Mucosa of gallbladder (tissue), 1 donor: ENCODE measurements at places on chromosomes 2 and 18. TPM values are rescaled to one million over a fixed set of nuclear protein-coding genes. Genes with fewer than 3 reads are reported as not detected.

DNA sequence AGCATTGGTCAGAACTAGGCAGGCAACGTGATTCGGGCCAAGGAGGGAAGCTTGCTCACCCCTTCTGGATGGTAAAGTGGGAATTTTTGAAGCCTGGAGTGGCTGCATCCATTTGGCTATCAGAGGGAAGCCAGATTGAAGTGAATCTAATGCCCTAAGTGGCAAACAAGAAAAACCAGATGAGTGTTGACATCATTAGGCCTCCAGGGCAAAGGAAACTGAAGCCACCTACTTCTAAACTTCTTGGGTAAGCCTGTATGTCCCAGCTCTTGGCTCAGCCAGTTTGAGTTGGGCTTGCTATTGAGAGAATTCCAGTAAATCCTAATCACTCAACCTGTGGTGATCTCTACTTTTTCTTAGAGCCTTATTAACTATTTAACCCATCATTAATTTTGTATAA is 20.9 kb downstream of the SOX11 start:
- no peak for DNase-seq

Gene RAB6C
- 0.23 TPM for total RNA-seq

DNA sequence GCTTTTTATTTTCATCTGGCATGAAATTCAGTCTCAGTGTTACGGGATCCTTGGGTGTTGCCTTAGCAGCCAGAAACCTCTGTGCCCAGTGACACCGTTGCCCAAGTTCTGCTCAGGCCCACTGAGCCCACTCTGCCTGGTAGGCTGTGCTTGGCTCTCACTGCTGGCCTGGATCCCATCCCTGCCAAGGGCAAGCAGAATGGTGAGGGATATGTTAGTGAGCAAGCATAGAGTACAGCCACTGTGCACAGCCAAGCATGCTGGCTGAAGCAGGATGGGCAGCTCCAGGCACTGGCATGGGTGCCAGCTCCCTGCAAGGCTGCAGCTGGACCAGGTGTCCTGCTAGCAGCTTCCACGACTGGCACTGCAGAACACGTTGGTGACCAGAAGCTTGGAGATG is 194.7 kb upstream of the TFPI start:
- no peak for DNase-seq

DNA sequence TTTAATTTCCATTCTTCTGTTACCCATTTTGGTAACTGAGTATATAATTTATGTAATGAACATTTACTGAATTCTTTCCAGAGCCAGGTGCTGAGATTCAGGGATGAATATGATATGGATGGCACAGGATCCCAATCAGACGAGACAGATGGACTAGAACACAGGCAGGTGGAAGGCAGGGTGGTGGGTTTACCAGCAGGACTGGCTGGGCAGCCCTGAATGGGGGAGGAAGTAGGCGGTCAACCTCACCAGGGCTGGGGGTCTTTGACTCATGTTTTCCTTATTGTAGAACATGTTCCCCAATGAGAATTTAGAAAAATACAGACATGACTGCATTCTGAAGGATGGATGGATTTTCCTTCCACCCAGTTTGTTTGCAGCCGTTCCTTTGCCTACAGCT is 80.3 kb downstream of the CIB4 start:
- DNase-seq: no peak

Gene UGT1A9
- 1.3 TPM for total RNA-seq

- no peak for DNase-seq
These were observed 61.8 kb downstream of the CAB39 start for GRCh38 chr2:230774348-230774951.
